ENCODE measurements at places on chromosomes 12 and 14. TPM values are rescaled to one million over a fixed set of nuclear protein-coding genes. Genes with fewer than 3 reads are reported as not detected.

GRCh38 chr12:118850244-118850825 lies 131.0 kb upstream of the SRRM4 start:
- no peak for DNase-seq

DNA sequence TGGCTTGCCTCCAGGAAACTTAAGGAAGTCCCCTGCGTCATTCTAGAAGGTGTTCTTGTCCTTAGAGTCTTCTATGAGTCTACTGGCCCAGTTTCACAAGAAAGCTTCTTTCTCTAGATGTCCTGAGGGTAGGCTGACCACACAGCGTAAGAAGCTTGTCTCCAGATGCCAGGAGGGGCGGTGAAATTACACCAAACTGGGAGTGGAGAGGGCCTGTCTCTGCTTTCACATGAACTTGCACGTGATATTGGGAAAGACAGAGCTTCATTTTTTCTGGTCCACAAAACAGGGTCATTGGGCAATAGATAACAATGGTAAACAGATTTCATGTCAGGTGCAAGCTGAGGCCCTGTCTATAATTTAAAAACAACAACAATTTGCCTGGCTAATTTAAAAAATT lies 85.7 kb upstream of the TBX3 start:
- no peak for DNase-seq

DNA sequence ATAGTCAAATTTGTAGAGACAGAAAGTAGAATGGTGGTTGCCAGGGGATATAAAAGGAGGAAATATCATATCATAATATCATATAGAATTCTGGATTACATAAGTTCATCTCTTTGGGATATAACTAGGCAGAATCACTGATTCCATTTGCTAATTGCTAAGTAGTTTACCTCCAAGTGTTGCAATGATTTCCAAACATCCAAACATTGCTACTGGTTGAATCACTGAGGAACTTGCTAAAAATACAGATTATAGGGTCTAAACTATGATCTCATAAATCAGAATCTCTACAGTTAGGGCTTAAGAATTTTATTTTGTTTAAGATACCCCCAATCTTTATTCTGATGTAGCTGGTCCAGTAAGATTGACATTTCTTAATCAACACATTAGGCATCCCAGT lies 16.1 kb upstream of the TAS2R42 start:
- DNase-seq = no peak

RPL10L gene
- not detected for total RNA-seq

GRCh38 chr14:78157494-78158437 lies 12.4 kb upstream of the NRXN3 start:
- no peak for DNase-seq

DNA sequence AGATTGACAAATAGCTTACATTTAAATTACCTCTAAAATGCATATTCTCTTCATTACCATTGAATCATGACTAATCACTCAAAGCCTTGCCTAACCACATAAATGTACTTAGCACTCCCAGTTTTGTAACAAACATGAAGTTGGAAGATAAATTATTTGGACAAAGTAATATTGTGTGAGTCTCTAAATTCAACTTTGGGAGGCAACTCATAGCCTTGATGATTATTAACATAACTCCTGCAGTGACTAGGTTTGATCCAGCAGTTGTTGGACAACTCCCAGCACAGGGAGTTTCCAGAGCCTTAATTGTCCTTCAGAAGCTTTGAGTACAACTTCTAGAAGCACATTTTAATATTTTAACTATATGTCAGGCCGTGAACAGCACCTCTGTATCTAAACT lies 153.4 kb upstream of the PDZRN4 start:
- no peak for DNase-seq

GRCh38 chr14:32606301-32606700 lies 277.2 kb downstream of the AKAP6 start:
- DNase-seq = no peak

RBP5 gene
- not detected for total RNA-seq

SLC6A15 gene
- 27.0 TPM for total RNA-seq

DNA sequence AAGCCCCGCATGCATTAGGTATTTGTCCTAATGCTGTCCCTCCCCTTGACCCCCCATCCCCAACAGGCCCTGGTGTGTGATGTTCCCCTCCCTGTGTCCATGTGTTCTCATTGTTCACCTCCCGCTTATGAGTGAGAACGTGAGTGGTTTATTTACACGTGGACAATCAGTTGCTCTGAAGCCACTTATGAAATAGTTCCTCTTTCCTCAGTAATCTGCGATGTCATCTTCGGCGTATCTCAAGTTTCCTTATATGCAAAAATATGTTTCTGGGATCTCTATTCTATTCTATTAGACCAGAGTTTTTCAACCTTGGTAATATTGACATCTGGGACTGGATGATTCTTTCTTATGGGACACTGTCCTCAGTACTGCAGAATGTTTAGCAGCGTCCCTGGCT lies 56.0 kb upstream of the DCD start:
- DNase-seq = no peak

DNA sequence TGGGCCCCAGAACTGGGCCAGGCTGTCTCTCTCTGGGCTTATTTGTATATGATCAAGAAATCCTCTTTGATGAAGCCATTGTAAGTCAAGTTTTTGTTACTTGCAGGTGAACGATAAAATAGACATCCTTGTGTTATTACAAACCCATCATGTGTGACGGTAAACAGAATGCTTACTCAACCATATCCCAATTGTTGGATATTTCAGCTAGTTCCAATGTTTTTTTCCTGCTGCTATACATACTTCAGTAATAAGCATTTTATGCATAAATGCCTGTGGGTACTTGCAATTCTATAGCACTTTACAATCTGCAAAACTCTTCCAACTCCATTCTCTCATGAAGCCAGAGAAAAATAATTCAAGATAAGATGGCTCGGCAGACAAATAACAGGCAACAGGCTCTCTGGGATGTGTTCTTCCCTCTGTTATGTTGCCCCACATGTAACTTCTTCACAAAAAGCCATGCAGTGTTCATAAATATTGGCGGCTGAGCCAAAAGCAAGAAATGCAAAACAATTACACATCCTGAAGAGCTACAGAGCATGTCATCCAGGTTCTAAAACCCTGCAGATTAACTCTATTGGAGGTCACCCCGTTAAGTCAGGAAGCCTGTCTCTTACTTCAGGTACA lies 69.5 kb downstream of the CLMN start:
- no peak for DNase-seq

RERGL gene
- total RNA-seq = not detected

DNA sequence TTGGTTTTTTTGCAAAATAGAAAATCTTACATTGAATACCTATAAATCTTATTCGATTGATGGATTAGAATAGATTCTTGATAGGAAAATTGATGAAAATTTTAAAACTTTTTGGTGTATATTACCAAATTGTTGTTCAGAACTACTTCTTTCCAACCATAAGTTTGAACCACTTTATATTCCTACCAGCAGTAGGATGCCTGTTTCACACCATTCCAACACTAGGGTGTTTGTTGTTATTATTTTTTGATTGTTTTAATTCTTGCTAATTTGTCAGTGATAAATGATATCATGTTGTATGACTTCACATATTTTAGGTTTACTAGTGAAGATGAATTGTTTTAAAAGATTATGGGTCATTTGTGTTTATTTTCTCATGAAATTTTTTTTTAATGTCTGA lies 43.4 kb downstream of the UTP20 start:
- DNase-seq = no peak

DNA sequence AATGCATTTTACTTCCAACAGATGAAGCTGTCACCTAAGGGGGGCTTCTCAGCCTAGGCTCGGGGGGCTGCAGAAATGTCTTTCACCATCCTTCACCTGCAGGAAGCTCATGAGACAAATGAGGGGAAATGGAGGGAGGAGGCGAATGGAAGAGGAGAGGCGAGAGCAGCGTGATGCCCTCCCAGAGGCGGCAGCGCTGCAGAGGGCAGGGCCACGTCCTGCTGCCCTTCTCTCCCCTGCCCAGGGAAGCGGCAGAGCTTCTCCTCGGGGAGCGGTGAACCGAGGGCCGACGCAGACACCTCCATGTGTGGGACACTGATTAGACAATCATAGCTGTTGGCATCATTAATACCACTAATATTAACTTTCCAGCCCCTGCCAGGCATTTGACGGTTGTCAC lies 78.3 kb downstream of the SERPINA3 start:
- no peak for DNase-seq

TRMT61A gene
- 20.3 TPM for total RNA-seq

DNA sequence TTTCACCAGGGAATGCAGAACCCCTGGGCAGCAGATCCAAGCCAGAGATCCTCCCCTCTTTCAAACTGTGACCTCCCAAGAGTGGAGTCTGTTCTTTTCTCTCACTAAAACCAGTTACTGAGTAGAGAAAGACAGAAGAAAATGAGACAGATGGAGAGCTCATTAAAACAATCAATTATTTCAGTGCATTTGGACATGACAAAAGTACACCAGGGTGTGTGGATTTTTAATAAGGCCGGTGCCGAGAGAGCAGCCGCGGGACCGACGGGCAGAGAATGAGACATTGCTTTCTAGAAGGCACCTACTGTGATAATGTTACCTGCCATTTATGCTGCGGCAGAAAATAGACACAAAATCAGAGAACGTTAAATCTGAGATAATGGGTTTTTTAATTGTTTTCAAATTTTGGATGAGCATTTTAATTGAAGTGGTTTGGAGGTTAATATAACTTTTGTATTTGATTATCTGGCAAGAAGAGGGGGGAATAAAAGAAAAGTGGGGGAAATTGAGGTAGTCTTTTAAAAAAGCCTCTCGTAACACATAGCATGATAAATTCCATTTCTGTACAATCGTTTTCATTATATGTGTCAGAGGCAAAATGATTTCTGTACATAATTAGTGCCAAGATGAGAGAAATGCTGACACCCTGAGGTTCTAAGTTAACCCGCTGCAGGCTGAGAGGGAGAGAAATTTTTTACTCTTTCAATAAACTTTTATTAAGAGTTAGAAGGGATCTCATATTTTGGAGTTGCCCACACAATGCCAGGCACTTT lies 70.8 kb downstream of the HSPB8 start:
- no peak for DNase-seq

GPRC5A gene
- 1.7 TPM for total RNA-seq

DNA sequence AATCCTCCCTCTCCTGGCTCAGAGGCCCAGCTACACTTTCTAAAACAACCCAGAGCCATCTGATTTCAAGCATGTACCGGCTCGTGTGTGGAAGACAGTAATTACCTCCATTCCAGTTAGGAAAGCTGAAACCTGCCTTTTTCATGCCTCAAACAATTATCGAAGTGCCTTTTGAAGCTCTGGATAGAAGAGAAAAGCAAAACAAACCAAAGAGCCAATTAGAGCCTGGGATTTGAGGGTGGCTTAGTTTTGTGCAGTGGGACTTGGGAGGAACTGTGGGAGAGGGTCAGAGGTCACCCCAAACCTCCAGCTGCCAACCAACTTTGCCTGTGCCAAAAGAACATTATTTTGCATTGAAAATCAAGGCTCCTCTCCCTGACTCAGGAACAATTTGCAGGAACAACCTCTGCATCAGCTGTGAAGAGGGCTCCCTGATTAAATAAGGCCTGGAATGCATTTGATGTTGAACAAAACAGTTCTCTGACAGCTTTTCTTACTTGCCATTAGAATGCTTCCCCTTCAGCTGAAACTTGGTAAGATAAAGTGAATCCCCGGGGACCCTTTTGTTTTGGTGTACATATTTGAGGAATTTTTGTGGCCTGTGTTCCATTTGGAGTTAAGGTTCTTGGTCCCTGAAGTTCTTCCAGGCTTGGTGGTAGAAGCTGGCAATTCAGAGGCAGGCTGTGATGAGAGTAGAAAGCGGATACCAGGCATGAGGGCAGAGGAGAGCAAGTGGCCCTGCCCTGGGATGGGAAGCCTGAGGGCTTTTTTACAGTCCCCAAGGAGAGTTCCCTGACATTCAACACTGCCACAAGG lies 270.1 kb downstream of the ZFP36L1 start:
- peak; percentile 76 for DNase-seq

DNA sequence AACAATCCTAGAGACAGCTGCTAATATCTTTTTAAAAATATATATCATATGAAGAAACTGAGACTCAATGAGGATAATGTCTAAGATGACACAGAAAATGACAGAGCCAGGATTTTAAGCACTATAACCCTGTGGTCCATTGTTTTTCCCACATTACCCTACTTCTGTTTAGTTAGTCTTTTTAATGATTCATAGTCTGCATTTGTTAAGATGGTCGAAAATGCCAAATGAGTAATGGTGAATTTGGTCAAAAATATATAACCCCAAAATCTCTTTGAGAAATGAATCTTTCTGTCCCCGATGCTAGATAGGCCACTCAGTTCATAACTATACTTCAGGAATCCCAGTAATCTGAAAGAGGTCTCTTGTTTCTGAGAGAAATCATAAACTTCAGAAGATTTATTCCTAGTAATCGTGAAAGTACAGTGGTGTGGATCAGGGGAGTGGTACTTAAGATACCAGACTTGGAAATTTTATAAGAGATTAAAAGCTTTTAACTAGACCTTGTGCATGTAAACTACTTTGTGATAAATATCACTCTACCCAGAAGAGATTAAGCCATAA lies 10.8 kb downstream of the RTRAF start:
- peak; percentile 51 for DNase-seq

DIO3 gene
- total RNA-seq = not detected

DNA sequence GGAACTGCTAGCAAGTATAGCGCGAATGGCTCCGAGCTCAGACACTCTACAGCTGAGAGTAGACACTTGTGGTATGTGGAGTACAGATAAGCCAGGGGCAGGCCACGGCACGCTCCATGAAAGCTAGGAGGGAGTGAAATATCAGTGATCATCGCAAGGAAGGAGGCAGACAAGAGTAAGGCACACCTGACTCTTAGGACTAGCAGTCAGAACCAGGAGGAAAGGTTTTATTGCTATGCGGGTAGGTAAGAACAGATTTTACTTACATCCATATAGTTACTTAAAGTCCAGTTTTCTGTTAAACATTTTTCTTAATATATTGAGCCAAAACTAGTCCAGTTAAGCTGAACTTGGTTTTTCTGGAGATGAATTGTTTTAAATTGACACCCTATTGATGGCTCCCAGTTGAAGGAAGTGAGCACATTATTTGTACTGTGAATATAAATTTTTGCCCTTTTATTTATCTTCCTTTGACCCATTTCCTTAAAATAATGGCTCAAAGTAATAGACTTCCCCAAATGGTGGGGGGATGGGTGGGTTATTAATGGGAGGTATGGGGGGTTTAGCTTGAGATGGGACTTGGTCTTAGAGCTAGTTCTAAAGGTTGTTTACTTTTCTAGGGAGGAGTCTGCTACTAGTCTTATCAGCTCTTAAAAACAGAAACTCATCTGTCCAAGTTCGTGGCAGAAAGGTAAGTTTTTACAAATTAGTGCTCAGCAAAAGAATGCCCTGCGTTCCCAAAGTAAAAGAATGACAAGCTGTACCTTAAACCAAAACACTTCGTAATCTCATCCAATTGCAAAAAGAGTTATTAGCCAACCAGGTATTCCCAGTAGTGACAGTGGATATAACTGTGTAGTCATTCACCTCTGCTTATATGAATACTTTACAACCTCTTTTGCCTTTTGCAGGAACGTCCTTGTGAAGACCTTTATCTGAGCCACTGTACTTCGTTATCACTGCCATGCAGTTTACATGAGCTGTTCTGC lies 5.8 kb downstream of the HNRNPA1 start:
- DNase-seq = no peak

ADAM20 gene
- 0.19 TPM for total RNA-seq
